ENCODE measurements at places on chromosomes 13 and 19. TPM values are rescaled to one million over a fixed set of nuclear protein-coding genes. Genes with fewer than 3 reads are reported as not detected.

The NCAN gene
- not detected for polyA plus RNA-seq

The ZNF844 gene
- 16.8 TPM for polyA plus RNA-seq

The RFPL4A gene
- polyA plus RNA-seq = not detected

- H3K4me3 ChIP-seq = no peak overlapping the region
- no peaks in the 10 kb centered on the region for H3K4me1 ChIP-seq
- H3K27ac ChIP-seq = no peak overlapping the region
- H3K27me3 ChIP-seq = peaks cover 8% of the 10 kb centered on the region
These were observed 72.7 kb downstream of the SIAH3 start for GRCh38 chr13:45778882-45779281.

GRCh38 chr13:73146707-73147106 is 87.9 kb downstream of the KLF5 start:
- H3K4me1 ChIP-seq = no peaks in the 10 kb centered on the region
- no peak for DNase-seq
- no peak overlapping the region for H3K4me3 ChIP-seq
- no peaks in the 10 kb centered on the region for H3K27me3 ChIP-seq
- H3K36me3 ChIP-seq = peaks cover 7% of the 10 kb centered on the region

GRCh38 chr13:38981096-38981495 is 9.5 kb downstream of the STOML3 start:
- H3K4me1 ChIP-seq = no peaks in the 10 kb centered on the region
- H3K36me3 ChIP-seq = no peaks in the 10 kb centered on the region

- peaks cover 14% of the 10 kb centered on the region for H3K27me3 ChIP-seq
- peak overlapping the region; percentile 18 for H3K27ac ChIP-seq
- H3K4me1 ChIP-seq = no peaks in the 10 kb centered on the region
- H3K4me3 ChIP-seq = no peak overlapping the region
- DNase-seq = no peak
- H3K36me3 ChIP-seq = no peaks in the 10 kb centered on the region
These were observed 140.7 kb upstream of the KLF12 start for GRCh38 chr13:74274916-74275315.

DNA sequence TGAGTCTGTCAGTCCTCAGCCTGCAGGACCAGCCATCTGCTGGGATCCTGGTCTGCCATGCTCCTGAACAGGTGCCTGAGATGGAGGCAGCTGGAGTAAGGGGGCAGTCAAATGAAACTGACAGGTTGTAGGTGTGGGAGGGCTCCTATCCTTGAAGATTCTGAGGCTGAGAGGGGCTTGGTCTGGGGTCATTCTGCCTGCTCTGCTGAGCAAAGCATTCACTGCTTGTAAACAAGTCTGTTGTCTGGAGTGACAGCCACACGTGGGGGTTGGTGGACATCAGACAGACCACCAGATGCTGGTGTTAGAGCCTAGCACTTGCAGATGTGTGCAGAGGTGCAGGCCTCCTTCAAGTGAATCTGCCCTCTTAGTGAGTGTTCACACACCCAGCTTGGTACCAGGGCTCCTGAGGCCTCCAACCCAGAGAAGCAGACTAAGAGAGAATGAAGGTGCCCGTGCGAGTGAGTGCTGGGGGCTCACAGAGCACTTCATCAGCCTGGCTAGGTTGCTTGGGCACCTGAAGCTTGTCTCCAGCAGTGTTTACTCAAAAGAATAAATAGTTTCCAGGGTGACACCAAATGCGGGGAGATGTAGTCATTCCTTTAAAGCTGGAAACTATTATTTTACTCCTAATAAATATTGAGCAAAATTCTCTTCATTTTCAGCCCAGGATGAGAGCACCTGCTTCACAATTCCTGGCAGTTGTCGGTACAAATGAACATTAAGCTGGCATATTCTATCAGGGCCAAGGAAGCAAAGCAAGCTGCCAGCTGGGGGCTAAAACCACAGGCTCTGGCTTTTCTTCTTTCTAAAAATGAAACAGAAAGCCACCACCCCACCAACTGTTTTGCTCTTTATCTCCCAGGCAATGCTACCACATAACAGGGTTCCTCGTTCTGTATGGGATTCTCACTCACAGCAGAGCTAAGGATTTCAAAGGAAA is 82.3 kb downstream of the RNASEH2B start:
- no peaks in the 10 kb centered on the region for H3K36me3 ChIP-seq
- H3K27ac ChIP-seq = peak overlapping the region; percentile 59
- H3K4me1 ChIP-seq = peaks cover 26% of the 10 kb centered on the region
- H3K27me3 ChIP-seq = no peaks in the 10 kb centered on the region

- H3K4me1 ChIP-seq = peaks cover 29% of the 10 kb centered on the region
- H3K4me3 ChIP-seq = no peak overlapping the region
- no peak for DNase-seq
- H3K36me3 ChIP-seq = no peaks in the 10 kb centered on the region
These were observed 5.6 kb downstream of the STXBP2 start for GRCh38 chr19:7642295-7643030.

GRCh38 chr13:97911311-97912138 is 42.0 kb upstream of the IPO5 start:
- H3K27ac ChIP-seq = no peak overlapping the region
- no peaks in the 10 kb centered on the region for H3K36me3 ChIP-seq
- H3K4me3 ChIP-seq = no peak overlapping the region
- H3K4me1 ChIP-seq = no peaks in the 10 kb centered on the region

DNA sequence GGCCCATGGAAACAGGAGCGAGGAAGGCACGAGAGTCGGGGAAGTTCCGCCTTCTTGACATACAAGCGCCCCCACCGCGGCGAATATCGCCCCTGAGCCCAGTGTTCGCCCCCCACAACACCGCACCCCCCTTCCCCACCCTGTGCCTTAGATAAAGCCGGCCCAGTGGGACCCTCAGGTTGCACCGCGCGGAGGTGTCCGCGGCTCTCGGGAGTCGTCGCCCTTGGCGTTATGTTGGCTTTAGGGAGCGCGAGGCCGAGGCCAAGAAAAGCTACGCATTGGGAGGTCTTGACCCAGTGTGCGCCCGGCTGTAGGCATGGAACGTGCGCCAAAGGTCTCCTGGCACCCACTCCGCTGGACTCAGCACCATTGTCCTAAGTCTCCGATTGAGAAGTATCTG is 603 bp upstream of the ZNF132 start:
- DNase-seq = no peak
- H3K4me1 ChIP-seq = peaks cover 28% of the 10 kb centered on the region
- H3K36me3 ChIP-seq = peaks cover 61% of the 10 kb centered on the region

Data from naive B cell (primary cell).